ENCODE measurements at places on chromosomes 5 and 9.

- DNase-seq = no peak
Measured at GRCh38 chr9:101652601-101653175, 57.9 kb upstream of the PPP3R2 start.

DNA sequence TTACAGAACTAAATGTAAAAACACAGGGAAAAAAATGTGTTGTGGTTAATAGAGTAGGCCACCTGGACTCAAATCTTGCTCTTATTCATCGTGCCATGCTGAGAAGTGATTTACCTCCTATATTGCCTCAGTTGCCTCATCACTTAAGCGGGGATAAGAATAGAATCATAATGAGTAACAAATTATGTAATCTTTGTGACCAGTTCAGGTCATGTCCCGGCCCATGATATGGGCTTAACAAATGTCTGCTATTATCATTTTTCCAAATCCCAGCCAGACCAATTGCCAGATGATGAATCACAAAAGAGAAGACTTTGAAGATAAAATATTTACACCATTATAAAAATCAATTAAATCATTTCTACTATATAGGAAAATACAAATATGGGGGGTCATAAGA, 89.8 kb downstream of the CDH6 start:
- DNase-seq = no peak

- no peak for DNase-seq
Measured at GRCh38 chr9:138104251-138105122, 226.9 kb downstream of the CACNA1B start.

DNA sequence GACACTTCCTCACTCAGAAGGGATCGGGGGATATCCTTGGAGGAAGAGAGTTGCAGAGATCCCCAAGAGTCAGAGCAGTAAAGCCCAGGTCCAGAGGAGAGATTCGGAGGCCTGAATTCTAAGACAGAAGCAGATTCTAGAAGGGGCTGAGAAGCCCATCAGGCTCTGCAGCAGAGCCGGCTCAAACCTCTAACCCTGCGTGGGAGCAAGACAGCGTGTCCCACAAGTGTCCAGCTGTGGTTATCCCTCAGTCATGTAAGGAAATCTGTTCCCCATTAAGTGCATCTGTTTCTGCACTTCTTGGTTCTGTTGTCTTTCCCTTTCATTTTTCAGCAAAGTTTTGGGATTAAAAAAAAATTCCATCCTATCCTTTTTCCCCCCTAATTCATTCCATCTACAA, 4.8 kb upstream of the DIAPH1 start:
- DNase-seq = no peak

GRCh38 chr9:98971168-98971914, 27.6 kb downstream of the COL15A1 start:
- no peak for DNase-seq

Data from activated CD8-positive, alpha-beta memory T cell treated with anti-CD3 and anti-CD28 coated beads for 4 hours (primary cell).